ENCODE measurements at places on chromosomes 5 and 9. TPM values are rescaled to one million over a fixed set of nuclear protein-coding genes. Genes with fewer than 3 reads are reported as not detected.

The EXD3 gene
- 46.2 TPM for total RNA-seq

The ACOT12 gene
- total RNA-seq: not detected

The RGS3 gene
- 76.0 TPM for total RNA-seq

The ANKRD34B gene
- total RNA-seq: not detected

The TMED9 gene
- 39.6 TPM for total RNA-seq

The TMEM232 gene
- 5.5 TPM for total RNA-seq

The SERINC5 gene
- 22.3 TPM for total RNA-seq

The MYO10 gene
- total RNA-seq: 67.7 TPM

The CENPH gene
- total RNA-seq: 2.9 TPM

The NR4A3 gene
- 0.54 TPM for total RNA-seq

The MOB3B gene
- 40.3 TPM for total RNA-seq

The LOX gene
- total RNA-seq: 3.5 TPM

The PCDHB7 gene
- not detected for total RNA-seq

The OR1Q1 gene
- not detected for total RNA-seq

The SPINK6 gene
- not detected for total RNA-seq

The TRIM7 gene
- total RNA-seq: 0.88 TPM

The CHSY3 gene
- 2.5 TPM for total RNA-seq

The FABP6 gene
- total RNA-seq: 3,235 TPM

The MATR3 gene
- 117 TPM for total RNA-seq

The ANKRD31 gene
- not detected for total RNA-seq

The SHOC1 gene
- not detected for total RNA-seq

The ENG gene
- total RNA-seq: 25.7 TPM

The PCDHGA1 gene
- total RNA-seq: 1.7 TPM

The SLC34A3 gene
- total RNA-seq: not detected

The RAD23B gene
- 50.7 TPM for total RNA-seq

The IRX1 gene
- not detected for total RNA-seq

The JADE2 gene
- 77.6 TPM for total RNA-seq

The ORM2 gene
- not detected for total RNA-seq

The ZNF608 gene
- 38.1 TPM for total RNA-seq

The CAMSAP1 gene
- 23.1 TPM for total RNA-seq

The GRIN1 gene
- total RNA-seq: not detected

The GSN gene
- 364 TPM for total RNA-seq

Measured in Peyer's patch (tissue), 4 donors.